Sciatic nerve (tissue), 2 donors: ENCODE measurements at places on chromosomes 2 and 18. TPM values are rescaled to one million over a fixed set of nuclear protein-coding genes. Genes with fewer than 3 reads are reported as not detected.

GRCh38 chr2:238476258-238476657 is 49.5 kb downstream of the ASB1 start:
- DNase-seq = no peak

GRCh38 chr2:55056024-55056521 is 5.8 kb upstream of the RTN4 start:
- no peak for DNase-seq

- DNase-seq = peak; percentile 80
These were observed 135.6 kb upstream of the ZNF236 start for GRCh38 chr18:76686737-76687231.

DNA sequence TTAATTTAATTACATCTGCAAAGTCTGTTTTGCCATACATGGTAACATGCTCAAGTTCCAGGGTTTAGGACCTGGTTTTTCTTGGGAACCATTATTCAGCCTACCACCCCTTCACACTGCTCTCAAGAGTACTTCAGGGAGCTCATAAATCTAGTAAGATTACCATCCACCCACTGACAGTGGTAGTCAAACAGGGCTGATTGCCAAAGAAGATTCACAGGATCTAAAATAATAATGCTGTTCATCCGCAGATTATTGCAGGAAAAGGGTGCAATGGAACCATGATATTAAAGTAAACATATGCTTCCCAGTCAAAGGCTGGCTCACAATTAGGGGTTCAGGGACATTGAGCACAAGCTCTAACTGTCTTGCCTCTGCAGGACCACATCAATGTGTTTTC is 148.0 kb upstream of the CYRIA start:
- DNase-seq = no peak

DNA sequence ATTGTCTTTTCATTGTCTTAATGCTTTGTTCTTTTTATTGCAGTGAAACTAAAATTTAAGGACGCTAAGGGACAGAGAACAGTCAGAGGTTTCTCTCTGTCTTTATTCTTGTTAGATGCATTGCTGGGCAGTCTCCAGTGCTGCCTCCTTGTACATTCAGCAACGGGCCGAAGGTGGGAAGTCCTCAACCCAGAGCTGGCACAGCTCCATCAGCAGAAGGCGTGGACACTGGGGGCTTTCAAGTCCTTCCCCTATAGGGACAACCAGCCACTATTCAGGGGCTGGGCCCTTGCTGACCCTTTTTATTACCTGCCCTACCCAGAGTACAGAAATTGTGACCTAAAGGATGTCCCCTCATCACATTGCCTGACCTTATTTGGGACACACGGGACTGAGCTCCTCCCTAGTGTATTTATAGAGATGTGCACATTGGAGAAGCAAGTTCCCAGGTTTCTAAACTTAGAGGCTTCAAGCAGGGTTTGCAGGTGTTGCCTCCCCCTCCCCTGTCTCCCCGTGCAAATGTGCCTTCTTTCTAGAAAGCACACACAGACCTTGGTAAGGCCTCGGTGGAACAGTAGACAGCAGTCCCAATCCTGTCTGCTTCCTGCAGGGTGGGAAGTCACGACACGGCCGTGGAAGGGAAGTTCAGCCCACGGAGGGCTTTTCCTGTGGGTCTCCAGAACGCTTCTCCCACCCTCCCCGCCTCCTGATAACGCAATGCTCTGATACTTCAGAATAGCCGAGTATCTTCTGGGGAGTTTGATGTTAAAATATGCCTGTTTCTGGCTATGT is 68.2 kb downstream of the ZCCHC2 start:
- DNase-seq = no peak

GRCh38 chr2:154466226-154466625 is 232.3 kb upstream of the KCNJ3 start:
- no peak for DNase-seq

GRCh38 chr2:67851956-67852824 is 210.6 kb downstream of the C1D start:
- no peak for DNase-seq

- DNase-seq = no peak
These were observed 262.6 kb upstream of the DOK6 start for GRCh38 chr18:69138088-69138487.

DNA sequence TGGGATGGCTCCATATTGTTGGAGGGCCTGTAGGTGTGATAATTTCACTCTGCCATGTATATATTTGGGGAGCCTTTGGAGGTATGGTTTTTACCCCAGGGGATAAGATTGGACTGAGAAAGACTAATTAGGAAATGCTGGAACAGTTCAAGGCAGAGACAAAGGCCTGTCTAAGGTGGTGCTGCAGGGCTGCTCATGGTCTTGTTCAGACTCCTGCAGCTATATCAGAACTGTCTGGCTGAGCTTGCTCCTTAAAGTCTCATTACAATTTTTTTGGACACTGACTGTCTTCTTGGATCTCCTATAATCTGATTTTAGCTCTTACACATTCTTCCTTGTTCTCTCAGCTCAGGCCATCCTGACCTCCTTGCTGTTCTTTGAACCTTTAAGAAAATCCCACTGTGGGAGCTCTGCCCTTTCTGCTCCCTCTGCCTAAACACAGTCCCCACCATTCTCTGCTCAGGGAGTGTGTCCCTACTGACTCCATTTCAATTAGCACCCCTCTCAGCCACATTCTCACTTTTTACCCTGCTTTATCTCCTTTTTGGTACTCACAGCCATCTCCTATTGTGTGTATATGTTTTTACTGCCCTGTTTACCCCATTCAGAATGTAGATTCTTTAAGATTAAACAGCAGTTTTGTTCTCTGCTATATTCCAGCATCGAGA is 468.7 kb upstream of the FANCL start:
- no peak for DNase-seq

DNA sequence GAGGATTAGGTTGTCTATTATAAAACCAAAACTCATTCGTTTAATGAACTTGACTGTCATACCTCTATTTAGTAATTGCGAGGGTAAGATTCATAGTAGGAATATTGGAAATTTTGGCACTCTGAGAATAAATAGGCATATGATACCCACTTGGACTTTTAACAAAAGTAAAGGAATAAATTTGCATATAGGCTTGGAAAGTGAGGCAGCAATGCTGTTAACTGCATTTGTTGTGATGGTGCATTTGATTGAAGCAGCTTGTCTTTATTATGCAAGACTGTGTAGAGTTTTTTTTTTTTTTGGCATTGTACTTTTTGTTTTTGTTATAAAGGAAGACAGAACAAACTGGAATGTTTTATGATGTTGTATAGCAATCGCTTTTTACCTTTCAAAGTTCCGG is 18.9 kb downstream of the ITGB1BP1 start:
- no peak for DNase-seq

DNA sequence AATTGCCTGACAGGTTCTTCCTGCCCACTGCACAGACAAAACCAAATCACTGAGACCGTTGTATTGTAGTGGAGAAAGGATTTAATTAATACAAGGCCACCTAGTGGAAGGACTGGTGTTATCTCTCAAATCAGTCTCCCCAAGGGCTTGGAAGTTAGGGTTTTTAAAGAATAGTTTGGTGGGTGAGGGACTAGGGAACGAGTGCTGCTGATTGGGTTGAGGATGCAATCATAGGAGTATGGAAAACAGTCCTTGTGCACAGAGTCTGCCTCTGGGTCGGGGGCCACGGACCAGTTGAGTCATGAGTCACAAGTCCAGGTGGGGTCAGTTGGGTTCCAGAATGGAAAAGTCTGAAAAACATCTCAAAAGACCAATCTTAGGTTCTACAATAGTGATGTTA is 89.1 kb downstream of the B3GNT2 start:
- DNase-seq = no peak

DNA sequence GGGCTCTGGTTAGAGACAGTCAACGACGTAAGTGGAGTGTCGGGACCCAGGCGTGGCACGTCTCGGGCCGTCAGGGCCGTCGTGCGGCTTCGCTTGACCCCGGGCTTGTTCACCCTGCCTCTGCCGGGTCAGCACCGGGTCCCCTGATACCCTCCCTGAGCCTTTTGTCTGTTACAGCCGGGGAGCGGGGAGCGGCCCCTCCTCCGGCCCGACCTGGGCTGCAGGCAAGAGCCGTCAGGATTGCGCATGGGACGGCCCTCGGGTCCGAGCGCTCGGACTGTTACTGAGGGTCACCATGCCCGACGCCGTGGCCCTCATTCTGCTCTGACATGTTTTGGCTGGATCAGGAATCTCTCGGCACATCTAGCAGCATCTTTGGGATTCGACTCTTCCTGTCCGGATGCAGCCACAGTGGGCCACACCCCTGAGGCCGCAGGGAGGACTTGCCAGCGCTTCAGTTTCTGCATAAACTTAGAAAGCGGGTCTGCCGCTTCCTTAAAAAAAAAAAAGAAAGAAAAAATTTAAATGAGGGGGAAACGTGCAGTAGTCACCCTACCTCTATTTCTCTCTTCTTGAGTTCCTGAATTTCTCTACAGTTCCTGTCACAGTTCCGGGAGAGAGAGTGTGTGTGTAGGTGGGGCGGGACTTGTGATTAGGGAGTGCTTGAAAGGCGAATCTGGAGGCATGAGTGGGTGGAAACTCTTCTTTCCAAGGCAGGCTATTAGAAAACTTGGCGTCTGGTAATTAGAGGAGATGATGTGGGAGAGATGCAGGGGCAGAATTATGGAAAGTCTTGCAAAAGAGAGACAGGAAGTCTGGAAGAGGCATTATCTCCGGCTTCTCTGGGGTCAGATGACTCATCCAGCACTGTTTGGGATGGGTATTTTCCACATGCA is 909 bp downstream of the TMEM87B start:
- DNase-seq = peak; percentile 73

- no peak for DNase-seq
These were observed 53.1 kb downstream of the ACOXL start for GRCh38 chr2:110785439-110785838.

GRCh38 chr2:197760293-197760657 is 24.8 kb downstream of the BOLL start:
- DNase-seq = no peak

The CD8B2 gene
- not detected for total RNA-seq

The CPLX4 gene
- not detected for total RNA-seq

The STARD6 gene
- total RNA-seq = 0.85 TPM
